ENCODE measurements at places on chromosomes 4 and X.

- DNase-seq: no peak
Observed at GRCh38 chrX:9494771-9495170, 29.9 kb downstream of the TBL1X start.

DNA sequence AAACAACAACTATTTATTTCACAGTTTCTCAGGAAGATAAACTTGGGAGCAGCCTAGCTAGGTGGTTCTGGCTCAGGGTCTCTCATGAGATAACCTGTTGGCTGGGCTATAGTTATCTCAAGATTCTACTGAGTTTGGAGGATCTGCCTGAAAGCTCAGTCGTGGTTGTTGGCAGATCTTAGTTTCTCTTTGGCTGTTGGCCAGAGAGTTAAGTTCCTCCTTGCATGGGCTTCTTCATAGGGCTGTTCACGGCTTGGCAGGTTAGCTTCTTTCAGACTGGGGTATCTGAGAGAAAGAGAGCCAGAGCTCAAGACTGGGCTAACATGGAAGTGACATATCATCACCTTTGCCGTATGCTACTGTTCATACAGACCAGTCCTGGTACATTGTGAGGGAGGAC is 28.7 kb downstream of the SEC24B start:
- no peak for DNase-seq

GRCh38 chr4:2792711-2793585 is at the start of gene SH3BP2:
TSS of gene SH3BP2 (plus strand) at chr4:2793085. CDS start at chr4:2820618, 27,533 bp downstream.
- DNase-seq: no peak

- DNase-seq: no peak
Observed at GRCh38 chr4:169986369-169986768, 39.8 kb downstream of the MFAP3L start.

DNA sequence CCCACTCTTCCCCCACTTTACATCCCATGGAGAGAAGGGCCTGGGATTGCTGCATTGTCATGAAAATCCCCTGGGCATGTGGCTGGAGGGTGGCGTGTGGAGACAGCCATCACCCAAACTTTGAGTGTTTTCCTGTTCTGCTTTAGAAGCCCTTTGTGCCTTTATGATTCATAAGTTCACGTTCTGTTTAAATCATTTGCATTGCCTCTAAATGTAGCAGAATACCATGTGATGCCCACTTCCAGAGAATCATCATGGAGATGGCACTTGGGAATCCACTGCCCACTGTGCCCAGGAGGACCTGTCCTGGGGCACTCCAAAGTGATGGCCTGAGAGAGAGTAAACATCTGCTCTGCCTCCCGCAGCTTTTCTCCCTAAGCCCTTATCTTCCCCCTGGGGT is 52.8 kb downstream of the MED28 start:
- no peak for DNase-seq

- DNase-seq: no peak
Observed at GRCh38 chrX:38335382-38335781, 8.1 kb upstream of the RPGR start.

DNA sequence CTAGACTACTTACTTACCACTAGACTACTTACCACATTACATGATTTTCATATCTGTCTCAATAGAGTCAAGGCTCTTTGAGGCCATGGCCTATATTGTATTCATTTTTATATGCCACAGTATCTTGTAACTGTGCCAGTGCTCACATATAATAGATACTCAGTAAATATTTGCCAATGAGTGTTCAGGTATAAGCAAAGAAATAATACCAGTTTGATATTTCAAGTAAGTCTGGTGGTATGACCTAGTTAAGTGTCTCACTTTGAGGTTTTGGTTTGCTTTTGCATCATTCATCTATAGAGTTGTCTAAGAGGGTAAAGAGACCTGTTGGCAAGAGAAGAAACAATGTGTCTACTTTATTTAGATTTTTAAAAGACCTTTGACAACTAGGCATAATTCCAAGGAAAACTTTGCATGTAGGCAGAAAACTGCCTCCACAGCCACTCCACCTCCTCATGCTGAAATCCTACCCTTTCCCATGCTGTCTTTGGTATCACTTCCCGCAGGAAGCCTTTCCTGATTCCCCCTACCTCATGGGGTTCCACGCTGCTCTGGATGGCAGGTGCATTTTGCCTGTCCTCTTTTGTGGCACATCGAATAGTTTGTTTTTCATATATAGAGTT is 91.3 kb upstream of the KLHL13 start:
- no peak for DNase-seq

- DNase-seq: no peak
Observed at GRCh38 chr4:25970691-25971432, 56.8 kb downstream of the SMIM20 start.

DNA sequence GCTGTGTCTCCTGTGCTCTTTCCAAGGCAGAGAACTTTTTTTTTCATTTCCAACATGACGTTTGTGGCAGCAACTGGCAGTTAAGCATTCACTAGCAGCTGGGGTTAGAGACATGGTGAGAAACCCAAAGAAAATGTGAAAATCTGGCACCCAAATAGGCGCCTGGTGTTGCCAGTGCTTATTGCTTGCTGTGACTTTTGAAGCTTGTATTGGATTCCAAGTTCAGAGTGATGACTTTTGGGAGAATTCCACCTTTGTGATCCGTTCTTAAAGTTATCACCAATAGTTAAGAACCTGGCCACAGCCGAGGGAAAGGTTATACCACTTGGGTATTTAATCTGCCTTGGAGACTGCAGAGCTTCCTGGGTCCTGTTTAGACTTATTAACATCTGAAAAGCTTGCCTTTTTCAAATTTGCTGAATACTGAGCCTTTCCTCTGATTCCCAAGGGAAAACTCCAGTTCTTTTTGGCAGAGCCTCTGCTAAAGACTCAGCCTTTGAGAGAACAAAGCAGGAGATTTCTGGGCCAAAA is 101.0 kb downstream of the OPHN1 start:
- DNase-seq: no peak

GRCh38 chrX:110082161-110082560 is 79.2 kb downstream of the TMEM164 start:
- no peak for DNase-seq

DNA sequence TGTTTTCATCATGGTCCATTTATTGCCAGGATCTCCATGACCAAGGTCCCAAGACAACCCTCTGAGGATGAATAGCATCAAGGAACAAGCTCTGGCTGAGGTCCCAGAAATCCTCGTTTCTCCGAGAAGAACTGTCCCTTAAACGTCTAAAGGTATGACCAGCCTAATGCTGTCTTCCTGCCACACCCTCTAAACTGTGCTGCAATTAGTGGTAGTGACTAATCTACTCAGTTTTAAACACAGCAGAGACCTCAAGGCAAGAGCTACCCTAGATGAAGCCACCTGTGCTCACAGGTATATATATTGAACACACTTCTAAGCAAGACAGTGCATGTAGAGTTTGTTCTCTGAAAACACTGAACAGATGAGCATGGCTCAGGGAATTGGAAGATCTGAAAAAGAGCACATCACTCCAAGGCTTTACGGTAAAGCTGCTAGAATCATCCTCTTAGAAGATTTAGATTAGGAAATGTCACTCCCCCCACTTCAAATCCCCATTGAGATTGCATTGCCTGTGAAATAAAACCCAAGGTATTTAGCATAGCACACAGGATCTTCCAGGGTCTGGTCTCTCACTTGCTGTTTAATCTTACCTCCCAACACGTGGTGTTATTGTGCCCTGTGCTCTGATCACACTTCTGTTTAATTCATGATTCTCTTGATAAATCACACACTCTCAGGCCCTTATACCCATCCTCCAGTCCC is 173.9 kb upstream of the VCX3A start:
- no peak for DNase-seq

All from naive thymus-derived CD4-positive, alpha-beta T cell (primary cell).